Vagina (tissue), 2 donors: ENCODE measurements at places on chromosomes 1 and 21. TPM values are rescaled to one million over a fixed set of nuclear protein-coding genes. Genes with fewer than 3 reads are reported as not detected.

GRCh38 chr1:11626551-11626950 is 27.7 kb downstream of the FBXO2 start:
- H3K4me3 ChIP-seq = no peak overlapping the region
- no peaks in the 10 kb centered on the region for H3K36me3 ChIP-seq
- H3K4me1 ChIP-seq = no peaks in the 10 kb centered on the region
- H3K27me3 ChIP-seq = no peaks in the 10 kb centered on the region
- DNase-seq = no peak

The PGBD5 gene
- 0.98 TPM for total RNA-seq

- H3K27me3 ChIP-seq = no peaks in the 10 kb centered on the region
- peaks cover 20% of the 10 kb centered on the region for H3K4me1 ChIP-seq
- no peak overlapping the region for H3K27ac ChIP-seq
- no peaks in the 10 kb centered on the region for H3K36me3 ChIP-seq
- H3K4me3 ChIP-seq = peak overlapping the region; percentile 41
These were observed 10.2 kb downstream of the C1orf216 start for GRCh38 chr1:35708441-35708921.

- no peaks in the 10 kb centered on the region for H3K36me3 ChIP-seq
- H3K27me3 ChIP-seq = no peaks in the 10 kb centered on the region
- DNase-seq = no peak
- peak overlapping the region; percentile 51 for H3K27ac ChIP-seq
- no peak overlapping the region for H3K4me3 ChIP-seq
These were observed 4.9 kb upstream of the SH3D21 start for GRCh38 chr1:36301220-36301619.

DNA sequence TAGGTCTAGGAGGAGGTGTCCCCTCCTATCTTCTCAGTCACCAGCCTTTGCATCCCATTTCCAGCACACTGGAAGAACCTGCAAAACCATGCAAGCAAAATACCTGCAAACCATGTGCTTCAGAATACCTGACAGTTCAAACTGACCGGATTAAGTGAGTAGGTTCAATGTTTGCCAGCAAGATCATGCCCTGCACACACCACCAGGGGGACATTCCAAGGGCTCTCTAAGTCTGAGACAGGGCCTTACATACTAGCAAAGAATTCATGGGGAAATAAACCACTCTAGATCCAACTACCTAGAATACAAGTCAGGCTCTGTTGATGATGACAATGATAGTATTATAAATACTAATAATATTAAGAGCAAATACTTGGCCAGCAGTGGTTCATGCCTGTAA is 27.6 kb downstream of the INPP5B start:
- no peaks in the 10 kb centered on the region for H3K36me3 ChIP-seq
- no peaks in the 10 kb centered on the region for H3K4me1 ChIP-seq
- DNase-seq = no peak
- no peak overlapping the region for H3K4me3 ChIP-seq
- no peaks in the 10 kb centered on the region for H3K27me3 ChIP-seq

DNA sequence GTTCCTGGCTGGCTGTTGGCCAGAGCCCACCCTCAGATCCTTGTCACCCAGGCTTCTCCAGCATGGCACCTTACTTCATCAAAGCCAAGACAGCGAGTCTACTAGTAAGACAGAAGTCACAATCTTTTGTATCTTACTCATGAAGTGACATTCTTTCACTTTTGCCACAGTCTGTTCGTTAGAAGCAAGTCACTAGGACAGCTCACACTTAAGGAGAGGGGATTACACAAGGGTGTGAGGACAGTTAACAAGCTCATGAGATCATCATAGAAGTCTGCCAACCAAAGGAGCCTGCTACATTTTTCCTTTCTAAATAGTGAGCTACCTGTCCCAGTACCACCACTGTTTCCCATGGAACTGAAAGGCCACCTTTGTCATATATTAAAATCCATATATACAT is 61.5 kb downstream of the PACC1 start:
- H3K4me3 ChIP-seq = no peak overlapping the region
- no peaks in the 10 kb centered on the region for H3K36me3 ChIP-seq
- no peaks in the 10 kb centered on the region for H3K27me3 ChIP-seq
- no peak for DNase-seq
- no peak overlapping the region for H3K27ac ChIP-seq

DNA sequence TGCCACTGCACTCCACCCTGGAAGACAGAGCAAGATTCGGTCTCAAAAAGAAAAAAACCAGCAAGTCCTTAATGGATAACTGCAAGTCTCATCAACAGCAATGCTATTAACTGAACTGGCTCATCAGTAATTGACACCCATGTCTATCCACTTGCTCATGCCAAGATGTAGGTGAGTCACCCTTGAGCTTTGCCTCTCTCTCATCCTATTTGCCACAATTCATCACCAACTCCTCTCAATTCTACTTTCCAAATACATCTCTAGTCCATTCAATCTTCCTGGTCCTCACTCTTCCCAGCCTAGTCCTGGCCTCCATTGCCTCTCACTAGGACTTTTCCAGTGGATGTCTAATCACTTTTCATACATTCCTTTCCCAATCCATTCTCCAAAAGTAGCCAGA is 103.7 kb upstream of the PRMT6 start:
- no peak overlapping the region for H3K4me3 ChIP-seq
- no peaks in the 10 kb centered on the region for H3K4me1 ChIP-seq
- no peaks in the 10 kb centered on the region for H3K36me3 ChIP-seq
- DNase-seq = no peak
- no peak overlapping the region for H3K27ac ChIP-seq
- H3K27me3 ChIP-seq = no peaks in the 10 kb centered on the region

The CFHR2 gene
- total RNA-seq = not detected

- H3K36me3 ChIP-seq = no peaks in the 10 kb centered on the region
- DNase-seq = no peak
- H3K27me3 ChIP-seq = no peaks in the 10 kb centered on the region
- no peaks in the 10 kb centered on the region for H3K4me1 ChIP-seq
- no peak overlapping the region for H3K27ac ChIP-seq
- H3K4me3 ChIP-seq = no peak overlapping the region
These were observed 1912.9 kb downstream of the MRPL39 start for GRCh38 chr21:23694390-23694789.

The PRAMEF18 gene
- total RNA-seq = not detected

- H3K27ac ChIP-seq = peak overlapping the region; percentile 96
- DNase-seq = peak; percentile 96
- H3K27me3 ChIP-seq = no peaks in the 10 kb centered on the region
- no peaks in the 10 kb centered on the region for H3K36me3 ChIP-seq
- peak overlapping the region; percentile 44 for H3K4me3 ChIP-seq
These were observed 35.5 kb downstream of the AHDC1 start for GRCh38 chr1:27568300-27569087.

DNA sequence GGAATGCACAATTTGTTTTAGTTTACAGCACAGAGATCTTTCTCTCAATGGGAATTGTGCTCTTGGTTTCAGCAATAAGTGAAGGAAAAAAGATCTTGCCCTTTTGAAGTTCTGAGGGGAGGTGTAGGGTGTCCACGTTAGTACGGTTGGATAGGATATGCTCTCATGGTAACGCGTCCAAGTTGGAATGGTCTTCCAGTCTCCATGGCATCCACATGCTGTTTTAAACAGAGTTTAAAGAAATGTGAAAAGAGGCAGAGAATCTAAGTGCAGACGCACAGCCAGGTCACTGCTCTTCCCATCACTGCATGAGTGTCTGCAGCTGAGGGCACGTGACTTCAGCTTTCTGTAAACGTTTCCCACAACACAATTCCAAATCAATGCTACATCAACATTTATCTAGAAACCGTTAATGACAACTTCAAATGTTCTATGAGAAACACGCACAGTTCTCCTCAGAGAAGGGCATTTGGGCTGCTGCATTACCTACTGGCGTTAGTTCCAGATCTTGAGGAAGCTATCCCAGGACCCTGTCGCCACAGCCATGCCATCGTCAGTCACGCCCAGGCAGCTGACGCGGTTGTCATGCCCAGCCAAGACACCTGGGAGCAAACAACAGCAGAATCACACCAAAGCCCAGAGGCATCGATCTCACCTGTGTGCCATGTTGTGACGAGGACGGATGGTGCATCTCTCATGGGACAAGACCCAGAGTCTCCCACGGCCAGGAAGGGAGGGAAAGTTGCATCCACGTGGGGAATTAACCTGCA is 8.8 kb upstream of the NADK start:
- no peak overlapping the region for H3K27ac ChIP-seq
- H3K36me3 ChIP-seq = peaks cover 74% of the 10 kb centered on the region
- H3K4me3 ChIP-seq = no peak overlapping the region

- no peak overlapping the region for H3K4me3 ChIP-seq
- H3K27me3 ChIP-seq = no peaks in the 10 kb centered on the region
- no peak overlapping the region for H3K27ac ChIP-seq
- H3K36me3 ChIP-seq = no peaks in the 10 kb centered on the region
- no peak for DNase-seq
- peaks cover 11% of the 10 kb centered on the region for H3K4me1 ChIP-seq
These were observed 107.0 kb upstream of the TSPAN2 start for GRCh38 chr1:115196296-115196695.

- no peaks in the 10 kb centered on the region for H3K27me3 ChIP-seq
- no peaks in the 10 kb centered on the region for H3K4me1 ChIP-seq
- no peaks in the 10 kb centered on the region for H3K36me3 ChIP-seq
- no peak overlapping the region for H3K4me3 ChIP-seq
- H3K27ac ChIP-seq = no peak overlapping the region
These were observed 83.1 kb upstream of the CSF3R start for GRCh38 chr1:36565576-36566501.

The UBE2U gene
- total RNA-seq = not detected

DNA sequence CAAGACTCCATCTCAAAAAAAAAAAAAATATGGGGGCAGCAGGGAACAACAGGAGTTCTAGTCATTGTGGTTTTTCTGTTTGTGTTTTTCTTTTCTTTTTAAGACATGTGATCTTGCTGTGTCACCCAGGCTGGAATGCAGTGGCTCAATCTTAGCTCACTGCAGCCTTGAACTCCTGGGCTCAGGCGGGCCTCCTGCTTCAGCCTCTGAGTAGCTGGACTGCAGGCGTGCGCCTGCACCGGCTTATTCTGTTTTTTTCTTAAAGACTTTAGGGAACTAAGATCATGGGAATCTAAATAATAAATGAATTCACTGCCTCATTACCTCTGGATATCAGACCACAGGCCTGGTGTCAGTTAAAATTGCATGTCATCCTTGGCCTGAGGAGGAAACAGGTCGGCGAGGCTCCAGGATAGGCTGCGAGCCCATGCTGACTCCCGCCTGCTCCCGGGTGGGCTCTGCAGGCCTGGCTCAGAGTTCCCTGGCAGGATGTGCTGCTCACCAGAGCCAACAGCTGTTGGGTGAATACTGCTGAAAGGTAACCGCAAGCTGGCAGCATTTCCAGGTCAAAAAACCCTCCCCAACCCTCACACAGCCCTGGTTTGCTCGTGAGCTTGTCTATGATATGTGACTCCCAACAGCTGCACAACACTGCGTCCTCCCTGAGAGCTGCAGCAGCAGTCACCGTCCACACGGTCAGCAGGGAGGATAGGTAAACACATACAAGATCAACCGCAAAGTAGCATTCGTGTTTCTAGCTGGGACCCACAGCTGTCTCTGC is 58.1 kb downstream of the SCCPDH start:
- H3K27me3 ChIP-seq = no peaks in the 10 kb centered on the region
- no peak for DNase-seq
- no peak overlapping the region for H3K4me3 ChIP-seq
- H3K27ac ChIP-seq = peak overlapping the region; percentile 2

DNA sequence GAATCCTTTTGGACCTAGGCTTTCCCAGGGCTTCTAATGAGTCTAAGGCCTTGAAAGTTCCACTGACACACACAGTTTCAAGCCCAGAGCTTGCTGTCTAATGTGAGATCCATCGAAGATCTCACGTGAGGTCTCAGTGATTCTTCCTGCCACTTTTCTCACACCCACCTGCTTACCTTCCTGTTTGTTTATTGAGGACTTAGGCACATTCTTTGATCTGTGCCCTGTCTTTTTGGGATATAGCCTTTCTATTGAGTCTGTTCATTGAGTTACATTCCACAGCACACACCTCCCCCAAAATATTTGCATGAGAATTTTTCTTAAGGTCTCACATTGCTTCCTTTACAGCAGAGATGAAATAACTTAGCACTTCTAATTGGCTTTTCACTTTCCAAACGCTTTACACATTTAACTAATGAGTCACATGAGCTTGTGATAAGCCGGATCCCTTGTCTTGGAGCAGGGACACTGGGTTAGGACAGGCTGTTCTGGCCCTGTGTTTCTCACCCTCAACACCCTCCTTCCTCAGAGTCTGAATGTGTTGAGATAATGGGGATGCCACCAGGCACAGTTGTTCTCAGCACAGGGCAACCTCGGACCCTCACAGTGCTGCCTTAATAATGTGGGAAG is 288.3 kb downstream of the TM2D1 start:
- H3K4me1 ChIP-seq = peaks cover 26% of the 10 kb centered on the region
- H3K27me3 ChIP-seq = no peaks in the 10 kb centered on the region
- H3K36me3 ChIP-seq = no peaks in the 10 kb centered on the region
- no peak overlapping the region for H3K4me3 ChIP-seq
